Diencephalon (tissue), 1 donor: ENCODE measurements at places on chromosomes 7 and 10. TPM values are rescaled to one million over a fixed set of nuclear protein-coding genes. Genes with fewer than 3 reads are reported as not detected.

The GBX1 gene
- 1.6 TPM for total RNA-seq

The AGAP6 gene
- total RNA-seq: 4.8 TPM

The TUBAL3 gene
- not detected for total RNA-seq

The SEC23IP gene
- total RNA-seq: 18.5 TPM

The ZNF239 gene
- total RNA-seq: 17.3 TPM

The OR2A42 gene
- total RNA-seq: under 0.01 TPM

The PON1 gene
- total RNA-seq: 1.2 TPM
